ENCODE measurements at places on chromosomes 5 and 9. TPM values are rescaled to one million over a fixed set of nuclear protein-coding genes. Genes with fewer than 3 reads are reported as not detected.
A peak's percentile ranks its signal among the peaks of the same experiment; 100 is the strongest.

DNA sequence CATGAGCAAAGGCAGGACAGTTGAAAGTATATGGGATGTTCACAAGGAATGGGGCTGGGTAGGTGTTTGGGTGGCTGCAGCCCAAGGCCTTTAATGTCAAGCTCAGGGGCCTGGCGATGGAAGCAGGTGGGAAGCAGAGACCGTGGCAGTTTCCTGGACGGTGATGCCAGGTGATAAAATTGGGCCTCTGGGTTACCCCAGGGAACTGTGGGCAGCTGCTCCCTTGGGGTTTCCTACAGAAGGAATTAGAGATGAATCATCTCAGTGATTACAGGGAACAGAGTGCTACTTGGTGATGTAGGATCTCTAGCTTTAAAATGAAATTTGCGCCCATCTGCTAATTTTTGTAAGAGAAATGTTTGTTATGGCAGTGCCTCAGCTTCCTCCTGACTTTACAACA, 39.2 kb downstream of the TSTD2 start:
- DNase-seq, result no peak

- no peak for DNase-seq
These were observed 75.8 kb downstream of the GTF3C4 start for GRCh38 chr9:132745756-132746709.

The MPDZ gene
- polyA plus RNA-seq, result 13.8 TPM

- DNase-seq, result peak; percentile 10
These were observed 11.8 kb downstream of the CCDC187 start for GRCh38 chr9:136292026-136292538.

The SMC2 gene
- polyA plus RNA-seq, result 2.6 TPM

The LECT2 gene
- polyA plus RNA-seq, result not detected

Data from psoas muscle (tissue), 8 donors.